Activated gamma-delta T cell (primary cell): ENCODE measurements at places on chromosomes 4 and X.

DNA sequence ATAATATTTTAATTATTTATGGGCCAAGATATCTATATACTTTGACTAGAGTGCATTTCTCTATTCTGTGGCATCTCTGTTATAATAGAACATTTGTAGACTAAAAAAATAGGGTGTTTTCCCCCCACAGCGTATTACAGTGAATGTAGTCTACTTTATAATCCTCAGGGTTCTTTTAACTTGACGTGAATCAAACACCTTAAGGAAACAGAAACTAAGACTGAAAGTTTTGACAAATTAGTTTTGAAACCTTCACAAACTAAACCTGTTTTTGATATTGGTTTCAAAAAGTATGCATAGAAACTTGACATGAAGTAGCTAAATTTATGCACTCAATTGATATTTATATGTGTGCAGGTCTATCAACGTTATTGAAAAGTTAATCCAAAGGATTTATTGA is 1963.1 kb upstream of the TENM3 start:
- no peak for DNase-seq

DNA sequence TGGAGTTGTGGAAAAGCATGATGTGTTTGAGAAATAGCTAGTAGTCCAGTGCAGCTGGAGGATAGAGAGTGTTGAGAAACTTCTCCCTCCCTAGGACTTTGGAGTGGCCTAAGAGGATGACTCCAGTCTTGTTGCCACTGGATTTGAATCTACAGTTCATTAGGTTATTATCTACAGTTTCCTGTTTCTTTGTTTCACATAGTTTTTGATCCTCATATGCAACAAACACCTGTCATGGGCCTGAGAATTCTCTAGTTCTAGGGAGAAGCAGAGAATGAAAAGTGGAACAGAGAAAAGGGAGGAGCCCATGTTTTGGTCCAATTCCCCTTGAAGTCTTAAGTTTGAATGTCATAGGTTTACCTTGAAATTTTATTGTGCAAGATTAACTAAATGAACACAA is 73.6 kb upstream of the TBC1D9 start:
- DNase-seq = no peak

GRCh38 chrX:153614818-153615217 is 15.9 kb upstream of the CCNQ start:
- DNase-seq = no peak

- DNase-seq = no peak
Measured at GRCh38 chr4:76585272-76585671, 150.2 kb downstream of the SHROOM3 start.

DNA sequence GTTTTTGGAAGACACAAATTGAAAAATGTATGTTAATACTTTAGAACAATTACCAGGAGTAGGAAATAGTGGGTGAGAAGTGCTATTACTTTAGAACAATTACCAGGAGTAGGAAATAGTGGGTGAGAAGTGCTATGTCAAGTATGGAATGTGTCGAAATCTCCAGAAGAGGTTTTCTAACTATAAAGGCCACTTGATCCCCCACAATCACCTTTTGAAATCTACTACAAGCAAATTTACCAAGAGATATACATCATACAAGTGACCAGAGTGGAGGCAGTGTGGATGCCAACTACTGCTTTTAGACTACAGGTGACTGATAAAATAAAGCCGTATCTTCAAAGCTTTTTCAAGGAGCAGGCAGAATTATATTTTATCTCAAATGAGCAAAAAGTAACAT is 43.1 kb downstream of the MAB21L2 start:
- no peak for DNase-seq
